ENCODE measurements at places on chromosomes 3 and 15.
A peak's percentile ranks its signal among the peaks of the same experiment; 100 is the strongest.

DNA sequence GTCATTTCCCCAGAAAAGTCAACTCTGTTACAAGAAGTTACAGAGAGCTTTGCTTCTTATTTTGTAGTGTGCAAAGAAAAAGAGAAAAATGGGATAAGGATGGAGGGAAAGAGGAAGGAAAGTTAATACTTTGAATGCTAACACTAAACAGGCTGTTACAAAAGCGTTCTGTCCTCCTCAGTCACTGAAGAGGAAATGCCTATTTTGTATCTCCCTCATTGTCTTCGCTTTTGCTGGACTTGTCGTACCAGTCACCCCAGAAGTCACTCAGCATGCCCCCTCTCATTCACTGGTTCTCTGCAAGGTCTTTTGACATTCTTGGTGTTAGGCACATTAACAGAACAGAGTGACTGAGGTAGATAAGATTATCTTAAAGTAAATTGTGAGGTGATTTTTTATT, 129.6 kb downstream of the ALCAM start:
- no peak for DNase-seq

GRCh38 chr3:196974661-196975060, 6.0 kb upstream of the PIGZ start:
- no peak for DNase-seq

DNA sequence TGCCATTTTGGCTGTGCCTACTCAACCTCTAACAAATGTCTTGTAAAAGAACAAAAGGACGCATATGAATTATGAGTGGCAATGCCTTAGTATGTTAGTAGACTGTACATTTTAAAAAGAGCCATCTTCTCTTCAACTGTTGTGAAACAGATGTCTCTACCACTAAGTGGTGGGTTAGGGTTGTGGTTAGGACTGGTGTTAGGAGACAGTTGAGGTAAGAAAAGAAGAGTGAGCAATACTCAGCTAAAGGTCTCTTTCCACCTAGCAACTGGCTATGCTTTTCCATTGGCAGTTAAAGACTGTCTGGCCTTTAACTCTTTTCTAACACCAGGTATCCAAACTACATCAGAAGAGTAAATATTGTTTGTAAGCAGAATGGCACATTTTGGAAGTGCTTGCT, 221.7 kb upstream of the TBC1D5 start:
- no peak for DNase-seq

DNA sequence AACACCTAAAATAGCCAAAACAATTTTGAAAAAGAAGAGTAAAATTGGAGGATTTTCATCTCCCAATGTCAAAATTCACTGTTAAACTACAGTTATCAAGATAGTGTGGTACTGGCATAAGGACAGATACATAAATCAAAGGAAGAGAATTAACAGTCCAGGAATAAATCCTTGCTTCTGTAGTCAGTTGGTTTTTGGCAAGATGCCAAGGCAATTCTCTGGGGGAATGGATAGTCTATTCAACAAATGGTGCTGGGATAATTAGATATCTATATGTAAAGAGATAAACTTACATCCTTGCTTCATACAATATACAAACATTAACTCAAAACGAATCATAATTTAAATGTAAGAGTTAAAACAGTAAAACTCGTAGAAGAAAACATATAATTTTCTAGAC, 57.9 kb upstream of the SELENOK start:
- no peak for DNase-seq

- DNase-seq: no peak
Measured at GRCh38 chr15:25712192-25712960, 150.8 kb downstream of the ATP10A start.

DNA sequence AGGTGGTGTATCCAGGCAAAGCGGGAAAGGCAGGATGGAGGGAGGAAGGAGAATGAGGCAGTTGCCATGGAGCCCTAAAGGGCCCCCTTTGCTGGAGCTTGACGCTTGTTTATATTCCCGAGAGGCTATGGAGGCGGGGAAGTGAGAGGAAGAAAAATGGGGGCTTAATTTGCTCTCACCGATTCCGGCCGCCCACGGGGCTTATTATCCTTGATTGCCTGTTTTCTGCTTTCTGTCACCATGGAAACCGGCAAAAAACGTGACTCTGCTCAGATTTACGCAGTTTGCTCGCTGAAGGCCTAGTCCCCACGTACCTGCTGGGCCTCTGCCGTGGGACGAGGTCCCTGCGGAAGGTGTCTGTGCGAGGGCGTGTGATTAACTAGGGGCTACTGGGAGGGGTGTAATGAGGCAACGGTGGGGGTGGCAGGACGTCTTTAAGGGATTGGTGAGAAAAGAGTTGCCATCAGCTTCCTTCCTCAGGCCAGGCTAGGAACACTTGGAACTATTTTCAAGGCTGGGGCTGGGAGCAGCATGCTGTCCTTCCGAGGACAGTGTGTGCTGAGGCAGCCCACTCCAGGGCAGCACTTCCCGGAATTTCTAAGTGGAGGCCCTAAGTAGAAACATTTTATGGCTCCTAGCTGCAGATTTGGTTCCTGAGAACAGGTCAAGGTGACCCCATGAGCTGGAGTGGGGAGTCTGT, 110.8 kb upstream of the NDN start:
- no peak for DNase-seq

- DNase-seq: no peak
Measured at GRCh38 chr3:152458376-152459117, 189.8 kb downstream of the MBNL1 start.

GRCh38 chr3:156594219-156594683, 39.3 kb upstream of the SSR3 start:
- DNase-seq: no peak

DNA sequence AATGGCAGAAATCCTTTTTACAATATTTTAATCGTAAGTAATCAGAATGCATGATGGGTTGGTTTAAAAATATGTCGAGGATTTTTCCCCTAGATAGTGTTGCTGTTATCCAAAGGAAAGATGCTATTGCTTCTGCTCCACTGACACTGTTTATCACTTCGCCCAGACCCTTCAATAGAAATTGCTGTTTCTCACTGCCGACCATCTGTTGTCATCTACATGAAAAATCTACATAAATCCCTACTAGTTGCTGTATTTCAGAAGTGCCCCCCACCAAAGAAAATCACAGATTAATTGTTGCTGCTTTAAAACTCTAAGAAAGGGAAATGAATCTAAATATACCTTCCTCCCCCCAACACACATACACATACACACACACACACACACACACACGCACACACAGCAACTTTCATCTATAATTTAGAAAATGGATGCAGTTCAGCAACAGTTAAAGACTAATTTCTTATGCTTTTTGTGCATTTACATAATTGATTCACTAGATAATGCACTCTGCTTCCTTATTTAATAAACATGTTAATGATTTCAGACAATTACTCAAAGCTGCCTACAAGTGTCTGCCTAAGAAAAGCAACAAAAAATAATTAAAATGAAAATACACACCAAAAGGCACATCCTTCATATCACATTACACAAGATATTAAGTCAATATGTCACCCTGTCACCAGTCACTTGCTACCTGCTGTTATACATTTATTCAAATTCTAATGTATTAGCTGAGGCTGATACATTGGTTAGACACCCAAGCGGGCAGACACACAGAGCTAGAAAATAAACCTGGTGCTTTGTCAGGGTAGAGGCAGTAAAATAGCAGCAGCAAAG, 82.8 kb downstream of the RORA start:
- peak; percentile 34 for DNase-seq

- DNase-seq: no peak
Measured at GRCh38 chr15:56815247-56815646, 81.9 kb upstream of the ZNF280D start.

DNA sequence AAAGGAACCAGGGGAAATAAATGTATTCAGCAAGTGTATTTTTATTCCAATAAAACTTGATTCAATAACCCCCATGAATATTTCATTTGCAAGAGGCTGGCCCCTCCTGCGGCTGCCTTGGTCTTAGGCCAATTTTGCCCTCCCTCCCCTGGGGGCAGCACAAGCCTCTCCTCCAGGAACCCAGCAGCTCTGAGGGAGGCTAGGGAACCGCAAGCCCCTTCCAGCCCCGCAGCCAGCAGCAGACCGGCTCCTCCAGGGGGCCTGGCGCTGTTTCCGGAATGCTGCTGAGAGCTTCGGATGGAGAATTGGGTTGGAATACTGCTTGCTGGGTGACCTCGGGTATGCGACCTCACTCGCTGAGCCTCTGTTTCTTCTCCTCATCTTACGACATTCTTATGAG, 150.1 kb downstream of the RAB11A start:
- DNase-seq: no peak

DNA sequence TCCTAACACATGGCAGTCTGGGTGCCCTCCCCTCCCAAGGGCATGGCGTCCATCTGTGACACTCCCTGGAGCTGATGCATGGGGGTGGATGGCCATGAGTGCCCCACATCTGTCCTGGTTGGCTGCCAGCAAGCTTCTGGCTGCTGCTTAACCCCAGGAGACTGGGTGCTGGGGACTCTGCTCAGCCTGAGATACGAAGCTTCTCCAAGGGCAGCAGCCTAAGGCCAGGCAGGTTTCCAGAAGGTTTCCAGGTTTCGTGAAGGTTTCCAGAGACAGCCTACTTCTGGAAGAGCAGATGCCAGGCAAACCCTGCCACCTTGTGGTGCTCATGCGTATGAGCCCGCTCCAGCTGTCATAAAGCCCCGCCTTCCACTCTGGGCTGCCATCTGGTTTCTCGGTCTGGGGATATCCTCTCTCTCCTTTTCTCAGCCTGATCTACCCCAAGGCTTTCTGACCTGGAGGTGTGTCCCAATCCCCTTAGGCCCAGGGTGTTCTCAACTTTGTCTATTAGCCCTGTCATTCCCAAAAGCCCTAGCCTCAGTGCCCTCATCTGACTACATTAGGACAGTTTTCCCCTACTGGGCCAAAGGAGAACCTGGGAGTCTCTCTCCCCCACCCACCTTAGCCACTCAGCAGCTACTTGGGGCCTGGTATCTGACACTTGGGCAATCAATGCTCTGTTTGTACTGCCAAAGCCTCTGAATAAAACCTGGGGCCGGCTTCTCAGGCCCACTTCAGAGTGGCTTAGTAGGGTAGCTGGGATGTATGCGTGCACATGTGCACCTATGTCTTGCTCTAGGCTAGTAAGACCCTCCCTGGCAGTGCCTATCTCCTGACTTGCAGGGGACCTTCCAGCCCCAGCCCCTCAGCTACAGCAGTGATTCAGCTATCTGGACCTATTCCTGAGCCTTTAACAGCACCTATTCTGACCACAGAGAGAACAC, 12.0 kb downstream of the MRPL46 start:
- peak; percentile 76 for DNase-seq

DNA sequence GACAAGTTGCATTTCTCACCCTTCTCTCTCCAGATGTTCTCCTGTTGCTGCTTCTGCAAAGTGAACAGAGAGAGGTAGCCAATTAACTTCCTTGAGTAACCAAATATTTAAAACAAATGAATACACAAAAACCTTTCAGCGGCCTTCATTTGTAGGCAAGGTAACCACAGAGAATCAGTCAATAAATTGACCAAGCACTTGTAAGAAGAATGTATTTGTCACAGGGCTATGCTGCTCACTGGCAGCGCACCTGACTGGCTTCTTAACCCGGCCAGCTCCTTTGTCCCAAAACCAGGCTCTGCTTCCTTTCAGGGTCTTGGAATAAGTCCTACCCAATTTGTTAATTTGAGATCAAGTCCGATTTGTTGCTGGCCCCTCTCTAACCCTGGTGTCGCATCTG, 43.5 kb upstream of the STXBP5L start:
- DNase-seq: no peak

- no peak for DNase-seq
Measured at GRCh38 chr3:60386306-60386705, 864.9 kb downstream of the FHIT start.

DNA sequence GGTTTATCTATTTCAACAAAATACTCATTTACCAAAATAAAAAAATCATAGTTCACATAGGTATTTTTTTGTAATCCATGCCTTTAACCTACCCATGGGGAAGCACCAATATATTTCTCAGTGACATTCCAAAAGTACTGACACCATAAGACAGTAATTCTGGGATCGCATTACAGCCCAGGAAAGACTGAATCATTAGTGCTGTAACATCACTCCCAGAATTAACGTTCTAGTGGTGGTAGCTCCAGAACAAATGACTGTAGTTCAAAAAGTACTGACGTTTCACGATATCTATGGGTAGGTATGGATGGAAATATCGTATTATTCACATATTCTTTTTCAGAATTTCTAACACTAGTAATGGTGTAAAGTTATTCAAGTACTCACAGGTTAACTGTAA, 54.3 kb upstream of the NEK10 start:
- no peak for DNase-seq

- no peak for DNase-seq
Measured at GRCh38 chr15:31013863-31014607, 22.6 kb upstream of the MTMR10 start.

GRCh38 chr3:60053526-60054265, 1003.9 kb upstream of the CFAP20DC start:
- DNase-seq: no peak

DNA sequence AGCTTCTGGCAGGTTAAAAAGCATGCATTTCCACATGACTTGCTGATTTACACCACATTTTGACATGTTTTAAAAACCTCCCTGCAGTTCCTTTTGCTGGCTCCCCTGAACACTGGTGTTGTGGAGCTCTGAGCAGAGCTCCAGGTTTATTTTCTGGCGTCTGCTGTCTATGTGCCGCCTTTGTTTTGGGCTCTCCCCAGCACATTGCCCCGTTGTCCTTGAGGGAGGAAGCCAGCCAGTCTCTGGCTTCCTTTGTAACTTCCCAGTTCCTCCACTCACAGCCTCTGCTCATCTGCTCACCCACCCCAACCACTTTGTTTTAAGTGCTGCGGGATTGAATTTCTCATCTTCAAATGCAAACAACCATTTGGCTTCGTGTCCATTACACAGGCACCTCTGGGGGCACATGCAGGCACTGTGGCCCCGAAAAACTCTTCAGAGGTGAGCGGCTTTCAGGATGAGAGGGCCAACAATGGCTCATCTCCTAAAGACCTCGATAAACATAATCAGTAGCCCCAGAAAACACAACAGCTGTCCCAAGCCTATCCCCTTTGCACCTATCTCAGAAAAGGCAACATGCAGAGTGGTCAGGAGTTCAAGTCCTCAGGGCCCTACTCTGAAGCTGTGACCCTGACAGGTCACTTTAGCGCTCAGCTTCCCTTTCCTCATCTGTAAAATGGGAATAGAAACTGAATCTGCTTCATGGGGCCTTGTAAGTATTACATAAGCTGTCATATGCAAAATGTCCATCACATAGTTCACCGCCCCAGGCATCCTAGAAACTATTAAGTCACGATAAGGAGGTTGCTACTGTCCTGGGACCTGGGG, 1.3 kb upstream of the MEF2A start:
- peak; percentile 75 for DNase-seq

DNA sequence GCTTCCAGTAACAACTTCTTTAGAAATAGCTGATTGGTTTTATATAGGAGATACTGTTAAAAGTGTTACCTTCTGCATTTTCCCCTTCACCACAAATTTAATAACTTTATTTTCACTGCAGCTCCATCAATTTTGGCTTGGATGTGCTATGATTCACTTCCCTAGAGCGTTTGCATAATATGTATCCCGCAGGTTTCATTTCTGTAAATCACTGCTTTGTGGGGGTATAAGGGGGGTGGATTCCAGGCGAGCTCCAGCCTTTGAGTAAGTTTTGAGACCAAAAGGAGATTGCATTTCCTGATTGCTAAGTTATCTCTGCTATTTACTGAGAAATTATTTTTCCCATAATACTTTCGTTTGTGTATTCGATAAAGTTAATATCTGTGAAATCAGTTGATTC, 232.6 kb downstream of the TBL1XR1 start:
- no peak for DNase-seq
